Stimulated activated CD8-positive, alpha-beta memory T cell treated with anti-CD3 and anti-CD28 coated beads, Interleukin-7, amount 100 ng/mL, for 1 hour (primary cell): ENCODE measurements at places on chromosomes 11 and 22.

DNA sequence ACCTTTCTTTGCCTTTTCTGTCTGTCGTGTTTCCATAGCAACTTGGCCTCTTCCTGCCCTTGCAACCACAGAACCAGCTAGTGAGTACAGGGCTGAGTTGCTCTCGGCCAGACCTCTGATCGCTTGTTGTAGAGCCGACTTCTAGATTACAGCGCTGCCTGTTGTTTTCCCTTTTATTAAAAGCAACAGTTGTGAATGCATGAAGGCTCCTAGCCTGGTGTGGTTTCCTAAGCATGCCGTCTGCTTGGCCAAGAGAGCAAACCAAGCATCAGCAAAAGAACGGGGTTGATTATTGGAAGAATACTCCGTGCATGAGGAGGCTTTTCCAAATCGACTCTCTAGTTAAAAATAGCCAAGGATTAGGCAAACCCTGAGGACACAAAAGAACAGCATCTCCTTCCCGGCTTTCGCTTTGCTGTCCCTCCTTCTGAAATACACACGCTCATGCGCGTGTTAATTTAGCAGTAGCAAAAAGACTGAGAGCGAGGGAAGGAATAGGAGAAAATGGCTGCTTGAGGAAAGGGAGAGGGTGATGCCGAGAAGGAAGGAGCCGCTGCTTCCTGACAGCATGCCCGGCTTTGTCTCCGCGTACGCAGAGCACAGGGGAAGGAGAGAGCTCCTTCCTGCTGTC is 71.5 kb upstream of the TTC12 start:
- DNase-seq, result no peak

- no peak for DNase-seq
Observed at GRCh38 chr11:13013054-13013488, 4.0 kb downstream of the RASSF10 start.

GRCh38 chr11:85685125-85685819 is 723 bp downstream of the CCDC89 start:
- no peak for DNase-seq

DNA sequence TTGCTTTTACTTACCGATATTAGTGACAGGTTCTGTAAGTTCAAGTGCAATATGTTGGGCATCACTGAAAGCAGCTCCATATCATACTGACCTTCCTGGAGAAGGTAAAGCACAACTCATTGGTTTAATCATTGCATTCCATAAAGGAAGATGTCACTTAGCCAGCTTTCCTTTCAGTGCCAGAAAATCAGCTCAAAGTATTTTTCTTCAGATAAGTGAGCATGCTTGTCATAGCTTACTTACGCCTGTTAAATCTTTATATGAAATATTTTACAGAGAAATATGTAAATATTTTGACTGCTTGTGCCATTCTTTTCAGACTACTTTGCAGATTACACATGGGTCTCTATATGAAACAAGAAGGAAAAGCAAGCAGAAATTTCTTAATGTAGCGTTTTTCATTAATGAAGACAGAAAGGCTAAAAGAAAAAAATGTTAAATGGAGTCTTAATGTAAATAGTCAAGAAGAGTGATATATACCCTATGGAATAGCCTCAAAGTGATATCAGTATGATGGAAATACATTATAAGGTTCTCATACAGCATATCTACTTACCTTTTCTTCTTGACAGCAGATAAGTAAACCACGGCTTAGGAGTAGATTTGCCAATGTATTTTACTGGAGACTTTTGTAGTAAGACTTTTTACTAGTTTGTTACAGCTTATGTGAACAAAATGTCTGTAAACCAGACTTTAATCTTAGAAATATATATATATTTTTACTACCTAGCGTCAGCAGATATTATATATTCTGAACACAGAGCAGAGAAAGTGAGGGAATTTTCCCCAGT is 649.7 kb downstream of the METTL15 start:
- DNase-seq, result no peak

DNA sequence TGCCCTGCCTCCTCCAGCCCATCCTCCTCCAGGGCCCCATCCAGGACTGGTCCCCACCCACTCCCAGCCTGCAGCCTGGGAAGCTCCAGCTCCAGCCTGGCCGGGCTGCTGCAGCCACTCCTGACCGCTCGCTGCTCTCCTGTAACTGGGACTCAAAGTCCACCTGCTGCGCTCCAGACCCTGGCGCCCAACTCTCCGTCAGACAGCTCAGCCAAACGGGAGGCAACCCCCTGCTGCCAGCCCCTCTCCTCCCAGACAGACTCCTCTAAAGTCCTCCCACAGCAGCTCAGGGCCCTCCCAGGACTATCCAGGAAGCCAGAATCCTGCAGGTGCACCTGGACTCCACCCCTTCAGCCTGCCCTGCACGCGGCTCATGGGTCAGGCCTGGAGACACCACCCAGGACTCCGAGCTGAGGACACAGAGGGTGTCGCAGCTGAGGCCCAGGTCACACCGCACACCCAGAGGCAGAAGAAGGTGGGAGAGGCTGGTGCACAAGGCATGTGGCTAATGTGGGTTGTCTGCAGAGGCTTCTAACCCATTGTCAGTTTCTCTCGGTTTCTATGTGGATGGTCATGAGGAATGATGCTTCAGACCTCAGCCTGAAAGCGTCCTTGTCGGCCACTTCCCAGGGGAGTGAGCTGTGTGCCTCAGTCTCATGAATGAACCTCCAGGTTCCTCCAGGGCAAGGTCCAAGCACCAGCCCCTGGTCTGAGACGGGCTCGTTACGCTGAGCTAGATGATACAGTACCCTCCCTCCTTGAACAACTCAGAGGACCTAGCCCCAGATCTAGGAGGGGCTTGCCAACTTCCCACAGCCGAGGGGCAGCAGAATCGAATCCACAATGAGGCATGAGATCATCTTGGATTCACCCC is 1514.8 kb downstream of the TBC1D22A start:
- DNase-seq, result no peak

GRCh38 chr11:17428925-17429324 is 40.5 kb upstream of the KCNJ11 start:
- no peak for DNase-seq

- no peak for DNase-seq
Observed at GRCh38 chr22:46546466-46547178, 9.2 kb upstream of the CELSR1 start.

DNA sequence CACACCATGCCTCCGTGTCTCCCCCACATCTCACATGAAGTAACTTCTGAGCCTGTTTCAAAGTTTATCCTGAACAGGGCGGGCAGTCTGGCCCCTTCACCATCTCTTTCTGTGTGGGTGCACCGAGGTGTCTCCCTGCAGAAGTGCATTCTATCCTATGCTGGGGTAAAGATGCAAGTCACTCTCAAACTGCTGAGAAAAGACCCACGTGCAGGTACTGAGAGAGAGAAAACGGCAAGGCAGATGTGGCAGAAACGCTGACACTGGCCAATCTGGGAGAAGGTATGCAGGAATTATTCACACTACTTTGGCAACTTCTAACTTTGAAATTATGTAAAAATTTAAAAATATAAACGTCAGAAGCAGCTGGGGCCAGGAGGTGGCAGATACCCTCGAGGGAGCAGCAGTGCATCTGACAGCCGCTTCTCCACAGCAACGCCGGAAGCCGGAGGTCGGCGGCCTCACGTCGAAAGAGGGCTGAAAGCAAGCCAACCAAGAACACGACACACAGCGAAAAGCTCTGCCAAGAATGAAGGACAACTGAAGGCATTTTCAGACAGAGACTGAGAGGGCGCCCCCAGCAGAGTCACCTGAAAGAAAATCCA is 34.2 kb upstream of the MOB2 start:
- no peak for DNase-seq

DNA sequence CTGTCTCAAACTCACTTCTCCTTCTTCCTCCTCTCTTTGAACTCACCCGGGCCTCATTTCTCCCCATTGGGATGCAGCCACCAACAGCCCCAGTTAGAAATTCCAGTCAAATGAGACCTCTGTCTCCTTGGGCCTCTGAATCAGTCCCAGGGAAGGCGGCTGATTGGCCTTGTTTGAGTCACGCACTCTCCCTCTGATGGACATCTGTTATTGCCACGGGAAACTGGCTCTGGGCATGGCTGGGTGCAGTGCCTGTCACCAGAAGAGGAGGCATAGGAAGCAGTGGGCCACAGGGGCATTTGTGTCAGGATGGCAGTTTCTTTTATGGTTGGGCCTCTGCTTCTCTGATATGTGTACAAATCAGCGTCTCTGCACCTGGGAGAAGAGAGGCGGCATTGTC is 9.6 kb upstream of the WNT11 start:
- DNase-seq, result no peak

DNA sequence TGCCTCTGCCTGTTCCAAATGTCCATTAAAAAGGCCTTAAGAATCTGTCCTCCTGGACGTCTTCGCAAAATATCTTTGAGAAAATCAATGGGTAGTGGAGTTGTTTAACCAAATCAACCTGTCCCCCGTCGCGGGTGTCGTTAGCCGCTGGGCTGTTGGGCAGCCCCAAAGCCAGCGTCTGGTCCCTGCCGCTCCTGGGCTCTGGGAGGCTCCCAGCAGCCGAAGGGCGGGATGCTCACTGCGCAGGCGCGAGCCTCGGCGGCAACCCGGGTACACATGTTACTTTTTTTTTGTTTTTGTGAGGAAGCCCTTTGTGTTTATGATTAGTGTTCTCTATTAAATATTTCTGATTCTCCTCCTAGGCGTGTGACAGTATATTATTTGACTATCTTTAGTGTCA is 12.6 kb downstream of the MMP10 start:
- no peak for DNase-seq

DNA sequence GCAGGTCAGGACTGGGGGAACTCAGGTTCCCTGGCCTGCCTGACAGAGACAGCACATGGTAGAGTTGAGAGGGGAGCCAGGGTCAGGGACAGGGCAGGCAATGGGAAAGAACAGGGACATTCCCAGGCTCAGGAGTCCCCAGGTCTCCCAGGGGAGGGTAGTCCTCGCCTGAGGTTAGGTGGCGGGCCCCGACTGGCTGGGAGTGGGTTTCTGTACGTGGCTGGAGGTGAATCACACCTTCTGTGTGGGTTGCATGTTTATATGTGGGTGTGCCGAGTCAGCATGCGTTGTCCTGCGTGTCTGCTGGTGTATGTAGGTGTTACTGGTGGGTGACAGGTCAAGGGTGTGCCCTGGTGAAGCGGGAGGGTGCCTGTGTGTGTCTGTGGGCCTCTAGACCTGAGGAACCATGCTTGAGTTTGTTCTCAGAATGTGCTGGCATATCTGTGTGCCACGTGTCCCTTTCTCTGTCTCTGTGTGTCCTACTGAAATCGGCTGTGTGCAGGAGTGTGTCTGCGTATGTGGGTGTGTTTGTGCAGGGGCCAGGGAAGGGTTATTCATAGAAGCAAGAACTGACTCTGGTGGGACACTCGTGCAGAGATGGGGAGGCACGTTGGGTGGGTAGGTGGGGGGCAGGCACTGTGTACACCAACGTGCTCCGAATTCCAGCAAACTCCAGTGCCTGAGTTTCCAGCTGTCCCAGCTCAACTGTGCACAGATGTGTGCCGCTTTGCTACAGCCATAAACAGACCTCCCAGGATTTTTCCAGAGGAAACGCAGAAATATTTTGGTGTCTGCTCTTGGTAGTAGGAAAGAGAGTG is 23.8 kb upstream of the OAF start:
- no peak for DNase-seq

DNA sequence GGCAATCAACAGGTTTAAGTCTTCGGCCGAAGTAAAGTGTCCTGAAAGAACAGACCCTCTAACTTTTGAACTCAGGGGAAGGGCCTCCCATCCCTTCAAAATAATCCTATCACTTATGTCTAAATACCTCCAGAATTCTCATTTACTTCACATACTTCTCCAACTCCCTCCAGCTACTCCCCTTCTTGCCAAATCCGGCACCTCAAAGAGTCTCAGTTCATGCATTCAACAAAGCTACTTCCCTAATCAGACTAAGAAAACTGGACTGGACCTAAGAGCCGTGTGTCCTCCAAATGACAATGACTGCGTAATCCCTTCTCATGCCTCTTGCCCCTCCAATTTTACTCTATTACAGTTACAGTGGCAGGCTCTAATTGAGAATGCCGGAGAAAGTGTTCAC is 1.3 kb downstream of the DDB1 start:
- DNase-seq, result no peak

DNA sequence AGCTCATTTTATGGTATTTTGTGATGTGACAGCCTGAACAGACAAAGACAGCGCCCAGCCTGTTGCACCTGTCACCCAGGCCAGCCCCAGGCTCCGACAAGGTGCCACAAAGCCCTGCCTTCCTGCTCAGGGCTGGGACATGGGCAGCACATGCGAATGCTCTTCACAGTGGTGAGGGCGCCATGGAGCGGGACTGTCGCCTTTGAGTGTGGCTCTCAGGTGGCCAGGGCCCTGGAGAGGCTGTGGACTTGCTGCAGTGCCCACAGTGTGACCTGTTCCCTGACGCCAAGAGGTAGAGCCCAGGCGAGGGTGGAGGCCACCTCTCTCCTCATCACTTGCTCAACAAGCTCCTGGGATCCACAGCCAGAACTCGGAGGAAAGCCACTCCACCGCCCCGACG is 346.3 kb downstream of the SHANK2 start:
- no peak for DNase-seq

- no peak for DNase-seq
Observed at GRCh38 chr11:82355313-82355823, 378.3 kb downstream of the FAM181B start.

GRCh38 chr11:36777311-36777710 is 179.3 kb upstream of the RAG2 start:
- DNase-seq, result no peak

DNA sequence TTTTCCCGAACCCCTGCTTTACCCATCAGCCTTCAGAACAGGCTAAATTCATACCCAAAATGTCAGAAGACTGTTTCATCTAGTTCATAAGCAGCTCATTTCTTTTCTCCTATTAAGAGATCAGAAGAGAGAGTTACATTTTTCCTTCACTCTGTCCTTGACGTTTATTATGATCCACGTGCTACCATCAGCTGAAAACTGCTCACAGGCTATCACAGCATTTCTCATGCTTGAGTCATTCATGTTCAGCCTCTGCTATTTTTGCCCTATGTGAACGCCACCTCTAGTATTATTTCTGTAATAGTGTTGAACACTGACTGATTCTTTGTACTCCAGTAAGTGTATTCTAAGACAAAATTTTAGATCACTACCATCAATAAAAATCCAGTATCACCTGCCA is 51.9 kb downstream of the SLC1A2 start:
- no peak for DNase-seq

DNA sequence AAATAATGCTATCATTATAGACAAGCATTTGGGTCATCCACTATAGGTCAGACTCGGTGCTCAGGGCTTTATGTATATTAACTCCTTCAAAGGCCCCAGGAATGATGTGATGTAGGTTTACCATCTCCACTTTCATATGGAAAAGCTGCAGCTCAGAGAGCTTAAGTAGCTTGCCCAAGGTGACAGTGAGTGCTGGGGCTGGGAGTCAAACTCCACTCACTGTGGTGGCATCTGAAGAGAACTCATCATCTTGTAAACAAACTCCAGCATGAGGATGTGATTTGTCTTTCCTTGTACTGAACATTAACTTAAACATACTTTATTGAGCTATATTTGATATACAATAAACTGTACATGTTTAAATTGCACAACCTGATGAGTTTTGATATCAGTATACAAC is 25.4 kb downstream of the TENM4 start:
- no peak for DNase-seq

GRCh38 chr11:119635041-119635740 is 93.8 kb downstream of the NECTIN1 start:
- no peak for DNase-seq
